ENCODE measurements at places on chromosomes 7 and 10.
A peak's percentile ranks its signal among the peaks of the same experiment; 100 is the strongest.

DNA sequence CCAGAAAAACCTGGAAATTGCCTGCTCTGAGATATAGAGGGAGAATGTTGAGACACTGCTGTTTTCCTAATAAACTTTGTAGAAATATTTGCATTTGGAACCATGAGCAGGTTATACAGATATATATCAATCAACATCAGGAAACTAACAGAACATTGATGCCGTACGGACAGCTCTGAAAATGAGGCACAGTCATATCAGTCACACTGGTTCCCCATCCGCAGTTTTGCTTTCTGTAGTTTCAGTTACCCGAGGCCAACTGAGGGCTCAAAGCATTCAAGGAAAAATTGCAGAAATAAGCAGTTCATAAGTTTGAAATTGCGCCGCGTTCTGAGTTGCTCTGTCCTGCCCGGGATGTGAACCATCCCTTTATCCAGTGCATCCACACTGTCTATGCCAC, 137.9 kb downstream of the KLF6 start:
- no peak for DNase-seq

- DNase-seq = no peak
Measured at GRCh38 chr7:2824026-2824677, 20.0 kb downstream of the GNA12 start.

DNA sequence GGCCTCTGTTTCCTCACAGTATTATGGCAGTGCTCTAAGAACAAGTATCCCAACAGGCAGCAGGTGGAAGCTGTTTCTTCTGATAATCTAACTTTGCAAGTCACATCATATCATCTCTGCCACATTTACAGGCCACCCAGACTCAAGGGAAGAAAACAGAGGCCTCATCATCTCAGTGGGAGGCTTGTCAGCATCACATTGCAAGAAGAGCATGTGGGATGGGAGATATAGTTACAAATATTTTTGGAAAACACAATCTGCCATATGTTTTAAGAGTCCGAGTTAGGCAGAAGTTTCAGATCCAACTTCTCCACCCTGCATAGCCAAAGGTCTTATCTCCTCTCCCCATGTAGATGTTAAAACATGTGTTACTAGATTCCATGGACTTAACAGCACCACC, 130.4 kb upstream of the PDE1C start:
- DNase-seq = no peak

GRCh38 chr7:38992203-38992602, 14.5 kb downstream of the POU6F2 start:
- no peak for DNase-seq

DNA sequence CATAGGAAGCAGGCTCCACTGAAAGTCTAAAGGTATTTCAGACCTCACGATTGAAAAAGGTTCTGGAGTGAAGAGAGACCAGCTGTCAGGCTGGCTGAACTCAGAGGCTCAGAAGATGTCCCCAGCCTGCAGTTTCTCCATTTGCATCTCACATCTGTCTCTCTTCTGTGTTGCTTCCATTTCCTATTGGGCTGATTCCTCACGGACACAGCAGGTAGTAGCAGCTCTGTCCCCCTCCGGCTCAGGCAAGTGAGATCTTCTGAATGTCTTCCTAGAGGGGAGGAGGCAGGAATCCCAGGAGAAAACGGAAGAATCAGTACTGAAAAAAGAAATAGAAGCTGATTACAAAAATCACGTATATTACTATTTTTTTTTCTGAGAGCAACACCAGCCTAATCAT, 274.1 kb upstream of the COBL start:
- no peak for DNase-seq

GRCh38 chr10:20593649-20594048, 303.5 kb downstream of the NEBL start:
- DNase-seq = no peak

- no peak for DNase-seq
Measured at GRCh38 chr7:132603220-132603833, 27.1 kb upstream of the PLXNA4 start.

GRCh38 chr10:60757420-60757895, 20.8 kb upstream of the CDK1 start:
- DNase-seq = no peak

- DNase-seq = no peak
Measured at GRCh38 chr10:70534281-70534680, 55.7 kb downstream of the PALD1 start.

DNA sequence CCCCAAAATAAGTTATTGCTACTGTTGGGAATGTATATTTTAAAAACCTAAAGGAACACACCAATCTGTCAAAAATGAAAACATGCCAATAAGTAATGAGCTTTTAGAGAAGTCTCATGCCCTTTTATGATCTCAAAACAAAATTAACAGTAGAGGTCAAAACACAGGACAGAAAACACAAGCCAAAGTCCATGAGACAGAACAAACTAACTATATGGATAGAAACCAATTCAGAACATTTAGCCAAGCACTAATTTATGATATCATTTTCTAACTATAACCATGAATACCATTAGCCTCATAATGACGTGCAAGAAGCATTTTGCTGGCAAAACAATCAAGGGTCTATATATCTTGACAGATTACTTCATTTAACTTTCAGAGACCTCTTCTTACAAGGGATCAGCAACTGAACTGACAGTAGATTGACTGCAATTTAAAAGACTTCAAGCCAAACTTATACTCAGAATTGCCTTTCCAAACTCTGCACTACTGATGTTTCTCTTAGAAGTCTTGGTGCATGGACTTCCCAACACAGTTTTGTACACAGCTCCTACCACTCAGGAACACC, 200.9 kb downstream of the DOCK4 start:
- DNase-seq = no peak

DNA sequence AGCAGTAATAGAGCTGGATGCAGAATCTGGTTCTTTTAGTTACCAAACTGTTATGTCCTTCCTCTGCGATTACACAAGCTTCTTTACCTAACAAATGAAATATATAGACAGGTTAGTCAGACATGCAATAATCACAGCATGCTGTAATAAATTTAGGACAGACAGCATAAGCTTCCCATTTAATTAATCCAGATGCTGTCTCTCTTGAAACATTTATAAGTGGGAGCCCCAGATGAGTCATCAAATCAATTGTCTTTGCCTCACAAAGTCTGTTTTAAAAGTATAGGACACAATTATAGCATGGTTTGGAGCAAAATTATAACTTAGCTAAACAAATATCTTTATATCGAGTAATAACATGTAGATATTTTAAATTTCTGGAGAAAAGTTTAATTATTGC, 1.6 kb downstream of the CDNF start:
- DNase-seq = no peak

DNA sequence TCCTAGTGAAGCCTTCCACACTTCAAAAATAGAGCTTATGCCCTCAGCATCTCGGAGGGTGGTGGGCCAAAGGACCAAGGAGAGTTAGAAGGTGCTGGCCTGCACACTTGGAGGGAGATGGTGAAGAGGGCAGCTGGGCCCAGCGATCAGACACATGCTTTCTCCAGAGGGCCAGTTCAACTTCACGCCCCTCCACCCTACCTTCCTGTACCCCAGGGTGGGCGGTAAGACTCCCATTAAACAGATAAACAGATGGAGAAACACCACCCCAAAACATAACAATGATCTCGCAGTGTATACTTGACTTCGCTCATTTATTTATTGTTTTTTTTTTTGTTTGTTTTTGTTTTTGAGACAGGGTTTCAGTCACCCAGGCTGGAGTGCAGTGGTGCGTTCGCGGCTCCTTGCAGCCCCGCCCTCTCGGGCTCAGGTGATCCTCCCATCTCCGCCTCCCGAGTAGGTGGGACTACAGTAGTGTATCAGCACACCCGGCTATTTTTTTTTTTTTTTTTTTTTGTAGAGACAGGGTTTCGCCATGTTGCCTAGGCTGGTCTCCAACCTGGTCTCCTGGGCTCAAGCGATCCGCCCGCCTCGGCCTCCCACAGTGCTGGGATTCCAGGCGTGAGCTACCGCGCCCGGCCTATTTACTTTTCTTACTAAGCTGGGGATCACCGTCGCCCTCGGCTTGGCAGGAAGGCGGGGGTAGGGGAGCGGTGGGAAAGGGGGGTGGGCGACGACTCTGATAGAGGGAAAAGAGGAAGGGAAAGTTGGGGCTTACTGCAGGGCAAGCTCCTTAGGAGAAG, 1.8 kb downstream of the C10orf95 start:
- peak; percentile 92 for DNase-seq

- DNase-seq = no peak
Measured at GRCh38 chr7:131957338-131958020, 401.1 kb upstream of the PODXL start.

GRCh38 chr7:26691886-26692285, 172.5 kb downstream of the SKAP2 start:
- DNase-seq = no peak

DNA sequence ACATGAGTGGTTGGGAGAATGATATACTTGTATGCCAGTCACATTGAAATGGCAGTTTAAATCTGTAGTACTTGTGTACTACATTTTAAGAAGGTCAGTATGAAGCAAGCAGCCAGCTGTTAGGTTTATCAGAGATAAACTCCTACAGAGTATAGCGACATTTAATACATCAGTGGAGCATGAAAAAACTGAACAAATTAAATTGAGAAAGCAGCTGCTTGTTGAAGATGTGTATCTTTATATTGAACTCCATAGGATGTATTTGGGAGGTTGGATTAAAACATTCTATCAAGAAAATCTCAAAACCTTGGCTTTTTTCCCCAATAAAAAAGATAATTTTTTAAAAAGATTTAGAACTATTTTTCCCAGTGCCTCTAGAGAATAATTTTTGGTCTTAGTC, 47.8 kb downstream of the PHF14 start:
- no peak for DNase-seq

DNA sequence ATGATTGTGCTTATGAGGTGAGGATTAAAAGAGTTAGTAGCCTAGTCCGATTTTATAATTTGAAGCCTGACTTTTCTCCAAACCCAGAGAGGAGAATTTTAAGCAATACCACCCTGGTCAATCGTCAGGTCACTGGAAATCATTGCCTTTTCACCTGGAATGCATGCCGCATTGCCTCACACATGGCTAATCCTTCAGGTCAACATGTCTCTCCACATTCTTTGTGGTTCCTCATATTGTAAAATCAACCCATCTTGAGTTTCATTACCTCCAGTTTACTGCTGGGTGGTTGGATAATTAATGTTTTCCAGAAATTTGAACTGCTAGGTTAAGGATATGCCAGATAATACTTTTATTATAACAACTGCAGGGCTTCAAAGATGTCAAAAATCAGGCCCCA, 55.6 kb upstream of the SEMA3E start:
- no peak for DNase-seq
